NCI-H748 treated with DMSO at 0.1 percent for 48 hours (cell line): ENCODE measurements at places on chromosomes 13 and 19.

DNA sequence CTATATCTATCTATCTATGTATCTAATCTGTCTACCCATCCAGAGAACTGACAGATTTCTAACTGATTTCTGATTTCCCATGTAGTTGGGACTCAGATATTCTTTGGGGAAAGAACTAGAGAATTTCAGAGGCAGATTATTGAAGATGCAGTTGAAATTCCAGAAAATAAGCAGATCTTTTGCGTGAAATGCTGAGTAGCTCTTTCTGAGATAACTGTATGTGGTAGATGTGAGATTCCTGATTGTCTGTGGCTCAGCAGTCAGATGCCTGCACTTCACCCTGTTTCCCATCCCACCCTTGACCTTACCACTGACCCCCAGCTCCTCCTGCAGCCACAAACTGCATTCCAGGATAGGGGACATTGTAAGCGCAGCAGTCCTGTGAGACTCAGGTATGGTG is 61.5 kb downstream of the DGKH start:
- DNase-seq, result no peak

DNA sequence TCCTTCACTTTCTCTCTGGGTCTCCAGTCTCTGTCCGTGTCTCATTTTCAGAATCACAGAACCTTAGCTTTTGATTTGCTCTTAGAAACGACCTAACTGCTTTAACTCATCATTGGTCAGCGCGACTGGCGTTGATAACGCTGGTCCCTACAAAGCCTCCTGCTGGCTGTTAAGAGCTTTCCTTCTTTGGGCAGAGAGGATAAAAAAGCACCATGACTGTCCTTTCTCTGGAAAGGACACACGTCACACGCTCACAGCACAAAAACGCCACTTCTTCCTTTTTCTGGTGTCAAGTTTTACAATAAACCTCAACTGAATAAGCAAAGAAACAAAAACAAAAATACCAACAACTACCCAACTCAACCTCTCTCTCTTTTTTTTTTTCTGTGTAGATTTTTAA is 1.7 kb upstream of the KLK12 start:
- no peak for DNase-seq

DNA sequence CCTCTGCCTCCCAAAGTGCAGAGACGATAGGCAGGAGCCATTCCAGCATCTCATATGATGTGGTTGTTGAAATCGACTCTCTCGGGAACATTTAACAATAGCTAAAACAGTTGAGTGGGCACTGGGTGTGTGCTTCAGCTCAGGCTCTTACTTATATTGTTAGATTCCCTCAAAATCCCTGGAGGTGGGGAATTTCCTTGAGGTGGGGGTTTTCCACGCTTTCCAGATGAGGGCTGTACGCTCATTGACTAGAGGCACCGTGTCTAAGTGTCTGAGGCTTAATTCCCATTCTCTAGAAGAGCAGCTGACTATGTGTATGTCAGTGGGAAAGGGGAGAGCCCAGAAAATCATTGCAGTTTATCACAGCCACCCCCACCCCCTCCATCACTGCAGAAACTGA is 10.8 kb upstream of the GRAMD1A start:
- DNase-seq, result no peak

DNA sequence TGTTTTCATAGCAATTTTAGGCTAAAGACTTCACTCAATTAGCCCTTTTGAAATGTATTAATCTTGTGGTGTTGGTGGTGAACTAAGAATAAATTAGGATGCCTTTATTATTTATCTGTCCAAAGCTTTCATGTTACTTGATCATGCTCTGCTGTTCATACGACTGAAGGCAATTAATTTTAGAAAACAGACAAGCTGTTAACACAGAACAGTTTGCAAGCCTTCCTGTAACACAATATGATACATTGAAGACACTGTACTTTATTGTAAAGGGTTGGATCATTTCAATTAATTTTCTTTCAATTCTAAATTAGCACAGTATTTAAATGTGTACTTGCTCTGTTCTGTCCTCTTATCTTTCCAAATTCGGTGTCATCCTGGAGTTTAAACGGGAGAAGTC is 794.3 kb upstream of the MIR17HG start:
- peak; percentile 31 for DNase-seq

DNA sequence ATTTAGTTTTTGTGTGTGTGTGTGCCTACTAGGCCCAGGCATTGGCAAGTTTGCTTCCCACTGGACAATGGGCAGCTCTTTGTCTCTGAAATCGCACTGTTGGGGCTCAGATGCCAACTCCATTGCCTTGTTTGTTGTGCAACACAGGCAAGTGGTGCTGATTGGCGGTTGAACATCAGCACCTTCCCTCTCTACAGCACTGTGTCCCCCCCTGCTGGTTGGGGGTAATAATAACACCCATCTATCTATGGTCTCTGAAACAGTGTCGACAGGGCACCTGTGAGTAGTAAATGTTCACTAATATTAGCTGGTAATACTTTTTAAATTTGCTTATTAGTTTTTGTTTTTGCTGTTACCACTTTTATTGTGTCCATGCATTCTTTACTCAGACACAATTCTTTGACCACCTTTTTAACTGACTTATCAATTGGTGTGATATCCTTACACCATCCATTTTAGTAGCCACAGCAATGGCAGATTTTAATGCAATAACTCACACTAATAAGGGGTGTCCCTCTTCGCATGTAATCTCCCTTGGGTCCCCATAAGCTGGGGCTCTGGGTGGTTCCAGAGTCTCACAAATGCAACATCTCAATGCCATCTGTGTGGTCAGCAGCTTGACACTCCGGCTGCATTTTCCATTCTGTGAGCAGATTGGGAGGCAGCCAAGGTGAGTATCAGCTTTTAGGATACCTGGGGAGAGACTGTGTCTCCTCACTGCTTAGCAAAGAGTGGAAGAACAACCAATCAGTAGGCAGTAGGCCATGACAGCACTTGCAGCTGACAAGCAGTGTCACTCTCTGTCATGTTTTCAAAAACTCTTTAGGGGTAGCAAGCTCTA is 47.7 kb upstream of the UQCRFS1 start:
- peak; percentile 3 for DNase-seq

DNA sequence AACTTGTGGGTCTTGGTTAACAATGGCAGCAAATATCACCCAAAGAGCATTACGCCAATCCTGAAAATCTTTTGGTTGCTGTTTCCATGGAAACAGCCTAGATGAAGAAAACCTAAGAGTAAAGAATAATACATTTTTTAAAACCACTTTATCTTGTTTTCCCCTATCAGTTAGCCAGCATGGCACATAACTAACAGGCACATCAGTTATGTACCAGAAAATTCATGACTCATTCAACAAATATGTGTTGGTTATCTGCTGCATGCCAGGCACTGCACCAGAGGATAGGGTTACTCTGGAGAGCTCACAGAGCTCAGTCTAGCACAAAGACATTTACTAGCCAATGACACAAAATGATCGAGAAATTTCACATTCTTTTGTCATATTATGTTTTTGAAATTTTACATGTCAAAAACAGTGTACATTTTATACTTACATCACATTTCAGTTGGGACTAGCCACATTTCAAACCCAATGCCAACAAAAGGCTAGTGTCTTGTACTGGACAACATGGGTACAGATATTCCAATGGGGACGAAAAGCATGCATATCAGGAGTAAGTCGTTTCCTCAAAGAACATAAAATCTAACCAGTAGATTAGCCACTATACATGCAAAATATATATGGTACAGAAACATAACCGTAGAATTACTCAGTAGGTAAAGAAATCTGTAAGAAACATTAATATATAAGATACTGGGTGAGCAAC is 20.3 kb downstream of the LNX2 start:
- DNase-seq, result no peak

GRCh38 chr19:7267792-7268704 is 26.2 kb downstream of the INSR start:
- no peak for DNase-seq

- no peak for DNase-seq
Measured at GRCh38 chr13:76386321-76386720, 499.9 kb downstream of the KCTD12 start.

DNA sequence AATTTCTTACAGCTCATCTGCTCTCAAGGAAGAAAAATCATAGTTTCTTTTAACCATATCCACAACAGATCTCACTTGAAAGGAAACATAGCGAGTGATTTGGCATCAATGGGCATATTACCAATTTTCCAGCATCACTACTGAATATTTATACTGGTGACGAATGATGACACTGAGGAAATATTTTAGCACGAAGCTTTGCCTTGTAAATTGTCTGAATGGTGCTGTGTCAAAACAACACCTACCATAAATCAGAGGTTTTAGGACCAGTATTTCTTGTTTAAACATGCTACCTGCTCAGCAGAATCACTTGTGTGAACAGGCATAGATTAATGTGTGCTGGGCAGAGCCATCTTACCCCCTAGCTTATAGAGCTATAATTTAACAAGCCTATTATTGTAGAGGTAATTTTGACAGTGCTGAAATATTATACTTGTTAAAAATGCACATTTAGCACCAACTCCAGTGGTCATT is 146.8 kb downstream of the ABCC4 start:
- DNase-seq, result peak; percentile 90

GRCh38 chr13:101795025-101795424 is 342.6 kb downstream of the ITGBL1 start:
- DNase-seq, result no peak

GRCh38 chr19:49499030-49499670 is 2.9 kb downstream of the RPS11 start:
- no peak for DNase-seq

DNA sequence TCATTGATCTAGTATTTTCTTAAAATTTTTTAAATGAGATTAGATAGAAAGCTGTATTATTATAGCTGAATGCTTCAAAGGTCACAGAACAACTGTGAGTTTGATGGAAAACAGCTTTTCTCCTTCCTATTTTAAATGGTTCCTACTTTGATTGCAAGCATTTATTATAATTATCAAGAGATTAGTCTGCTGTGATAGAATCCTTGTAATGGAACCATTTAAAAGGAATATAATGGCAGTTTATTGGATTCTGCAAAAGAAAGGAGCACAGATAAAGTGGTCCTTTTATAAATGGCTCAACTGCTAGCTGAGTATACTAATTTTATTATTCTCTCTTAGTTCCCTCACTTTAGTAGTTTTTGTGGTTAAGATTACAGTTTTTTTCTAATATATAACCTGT is 87.0 kb downstream of the MAB21L1 start:
- no peak for DNase-seq

GRCh38 chr19:15866636-15867035 is 31.2 kb downstream of the CYP4F2 start:
- no peak for DNase-seq

DNA sequence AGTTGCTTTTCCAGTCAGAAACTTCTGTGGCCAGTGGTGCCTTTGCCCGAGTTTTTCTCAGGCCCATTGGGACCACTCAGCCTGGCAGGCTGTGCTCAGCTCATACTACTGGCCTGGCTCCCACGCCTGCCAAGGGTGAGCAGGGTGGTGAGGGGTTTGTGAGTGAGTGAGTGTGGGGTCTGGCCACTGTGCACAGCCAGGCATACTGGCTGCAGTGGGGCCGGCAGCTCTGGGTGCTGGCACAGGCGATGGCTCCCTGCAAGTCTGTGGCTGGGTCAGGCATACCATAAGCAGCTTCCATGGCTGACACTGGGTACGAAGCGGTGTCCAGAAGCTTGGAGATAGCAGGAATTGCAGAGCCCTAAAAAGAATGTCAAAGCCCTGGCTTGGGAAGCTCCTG is 161.0 kb downstream of the SLITRK6 start:
- no peak for DNase-seq

- no peak for DNase-seq
Measured at GRCh38 chr13:51861723-51862300, at the start of gene CCDC70. TSS of gene CCDC70 (plus strand) at chr13:51861969. CDS start at chr13:51865412, 3,443 bp downstream.

- DNase-seq, result no peak
Measured at GRCh38 chr13:92575777-92576176, 650.8 kb upstream of the GPC6 start.

DNA sequence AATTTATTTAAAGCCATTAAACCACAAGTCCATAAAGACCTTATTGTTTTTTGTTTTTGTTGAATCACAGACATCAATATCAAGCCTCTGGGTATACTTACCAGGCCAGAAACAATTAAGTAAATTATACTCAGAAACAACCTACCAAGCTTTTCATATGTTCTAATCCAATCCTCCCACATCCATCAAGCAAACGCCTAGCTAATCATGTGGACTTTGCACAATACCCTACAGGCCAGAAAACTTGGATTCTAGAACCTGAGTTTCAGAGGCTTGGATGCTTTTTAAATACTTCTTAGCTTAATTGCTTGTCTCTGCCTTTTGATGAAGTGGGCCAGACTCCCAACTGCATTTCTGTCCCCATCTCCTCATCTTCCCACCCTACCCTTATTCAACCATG is 39.9 kb downstream of the TGDS start:
- no peak for DNase-seq

DNA sequence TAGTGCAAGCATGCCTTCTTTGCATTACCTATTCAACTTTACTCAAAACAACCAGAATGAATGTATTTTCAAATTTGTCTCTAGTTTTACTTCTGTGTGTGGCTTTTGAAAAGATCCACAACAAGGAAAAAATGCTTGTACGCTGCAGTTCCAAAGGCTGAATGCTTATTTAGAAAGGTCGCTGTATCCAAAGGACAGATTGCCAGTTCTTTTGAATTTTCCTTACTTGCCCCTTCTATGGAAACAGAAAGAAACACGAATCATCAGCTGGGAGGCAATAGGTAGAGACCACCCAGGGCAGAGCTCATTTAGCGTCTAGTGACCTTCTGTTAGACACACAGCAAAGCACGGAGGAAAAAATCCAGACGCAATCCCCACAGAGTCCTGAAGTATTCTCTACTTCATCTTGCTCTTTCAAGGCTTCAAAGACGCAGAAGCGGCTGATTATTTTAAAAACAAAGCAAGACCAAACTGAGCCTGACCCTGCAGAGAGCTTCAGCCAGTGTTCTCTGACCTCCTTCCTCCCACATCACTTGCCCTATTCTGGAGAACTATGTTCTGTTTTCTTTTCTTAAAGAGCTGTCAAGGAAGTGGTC is 674.6 kb upstream of the SGCG start:
- no peak for DNase-seq

DNA sequence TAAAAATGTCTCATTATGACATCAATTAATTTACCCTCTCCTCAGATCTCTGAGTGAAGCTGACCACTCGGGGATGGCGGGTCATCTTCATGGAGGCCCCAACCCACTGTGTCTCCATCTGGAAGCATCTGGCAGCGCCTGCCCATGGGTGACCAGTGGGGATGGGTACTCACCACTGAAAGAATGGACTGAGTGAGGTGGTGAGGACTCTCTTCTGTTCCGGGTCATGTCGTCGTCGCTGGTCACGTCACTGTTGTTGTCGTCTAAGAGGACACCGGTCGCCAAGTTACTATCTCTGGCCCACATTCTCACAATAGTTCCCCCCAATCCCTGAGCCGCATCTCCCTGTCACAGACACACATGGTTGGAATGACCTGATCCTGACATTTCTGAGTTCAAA is 17.1 kb downstream of the PEG3 start:
- DNase-seq, result no peak

DNA sequence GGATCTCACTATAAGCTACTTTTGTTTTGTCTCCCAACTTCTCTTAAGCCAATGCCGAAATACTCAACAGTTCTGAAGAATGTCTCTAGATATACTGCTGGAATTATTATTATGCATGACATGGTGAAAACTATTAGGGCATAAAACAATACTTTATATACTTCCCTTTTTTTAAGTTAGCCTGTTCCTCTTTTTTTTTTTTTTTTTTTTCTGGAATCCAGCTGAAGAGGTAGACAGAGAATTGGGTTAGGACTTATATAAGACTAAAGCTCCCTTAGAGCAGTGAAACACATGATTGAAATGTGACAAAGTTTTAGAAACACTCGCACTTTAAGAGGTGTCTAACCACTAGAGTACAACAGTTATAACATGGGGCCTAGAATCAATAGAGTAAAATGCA is 850.9 kb upstream of the PCDH9 start:
- DNase-seq, result no peak

GRCh38 chr19:7104747-7105447 is 35.4 kb downstream of the ZNF557 start:
- DNase-seq, result no peak
